AG04449 (cell line): ENCODE measurements at places on chromosomes 12 and 14.

GRCh38 chr12:69396041-69396440, 36.5 kb downstream of the YEATS4 start:
- no peak for DNase-seq

DNA sequence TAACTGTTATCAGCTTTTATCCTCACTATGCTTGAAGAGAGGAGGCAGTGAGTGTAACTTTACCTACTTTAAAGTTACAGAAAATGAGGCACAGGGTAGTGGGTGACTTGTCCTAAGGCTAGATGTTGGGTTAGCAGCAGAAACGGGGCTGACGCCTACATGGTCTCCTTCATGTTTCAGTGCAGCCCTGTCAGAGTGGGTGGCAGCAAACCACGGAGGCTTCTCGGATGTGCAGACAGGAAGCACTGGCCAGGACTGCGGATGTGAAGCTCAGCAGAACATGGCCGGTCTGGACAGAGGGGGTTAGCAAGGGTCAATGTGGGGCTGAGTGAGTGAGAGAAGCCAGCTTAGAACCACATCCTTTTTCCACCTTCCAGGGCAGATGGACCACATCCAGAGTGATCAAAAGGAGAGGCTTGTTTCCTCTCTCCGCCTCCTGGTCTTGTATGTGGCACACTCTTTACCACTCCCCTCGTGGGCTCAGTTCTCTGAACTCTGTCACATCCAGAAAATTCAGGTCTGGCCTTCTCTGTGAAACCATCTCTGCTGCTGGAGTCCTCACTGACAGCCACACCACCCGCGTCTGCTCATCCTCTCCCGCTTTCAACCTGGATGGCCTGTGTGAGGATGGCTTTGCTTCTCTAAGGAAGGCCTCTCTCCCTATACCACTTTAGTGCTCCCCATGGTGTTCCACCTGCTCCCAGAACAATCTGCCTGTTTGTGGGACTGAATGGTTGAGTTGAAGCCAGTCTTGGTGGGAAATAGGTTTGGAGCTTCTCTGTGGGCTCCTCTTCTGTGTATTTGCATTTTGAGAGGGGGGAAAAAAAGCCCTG, 14.1 kb downstream of the SUSD6 start:
- no peak for DNase-seq

DNA sequence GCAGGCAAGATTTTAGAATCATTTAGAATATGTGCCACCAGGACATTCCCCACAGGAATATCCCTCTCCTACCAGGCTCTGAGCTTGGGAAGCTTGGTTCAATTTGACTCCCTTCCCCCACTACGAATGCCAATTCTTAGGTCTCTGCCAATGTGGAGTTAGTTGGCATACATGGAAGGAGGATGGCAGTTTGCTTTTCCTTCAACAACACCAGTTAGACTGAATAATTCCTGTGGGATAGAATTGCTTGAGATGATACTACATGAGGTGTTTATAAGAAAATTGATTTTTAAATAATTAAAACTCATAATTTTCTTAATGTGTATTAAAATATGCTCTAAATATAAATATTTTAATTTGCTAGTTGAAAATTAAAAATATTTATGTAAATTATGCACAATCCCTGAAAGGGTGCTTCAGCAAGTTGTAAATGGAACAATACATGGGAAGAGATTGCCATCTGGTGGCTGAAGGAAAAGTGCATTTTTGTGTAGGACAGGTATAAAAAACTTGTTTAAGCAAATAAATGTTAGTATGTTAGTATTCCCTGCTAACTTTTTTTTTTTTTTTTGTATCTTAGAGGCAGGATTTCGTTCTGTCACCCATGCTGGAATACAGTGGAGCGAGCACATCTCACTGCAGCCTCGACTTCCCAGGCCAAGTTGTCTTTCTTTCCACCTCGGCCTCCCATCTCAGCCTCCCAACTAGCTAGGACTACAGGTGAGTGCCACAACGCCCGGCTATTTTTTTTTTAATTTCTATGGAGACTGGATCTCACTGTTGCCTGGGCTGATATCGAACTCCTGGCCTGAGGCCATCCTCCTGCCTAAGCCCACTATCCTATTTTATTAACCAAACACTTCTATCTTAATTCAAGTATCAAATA, 25.8 kb upstream of the STRAP start:
- no peak for DNase-seq

GRCh38 chr12:10621278-10621677, 7.9 kb upstream of the MAGOHB start:
- no peak for DNase-seq

DNA sequence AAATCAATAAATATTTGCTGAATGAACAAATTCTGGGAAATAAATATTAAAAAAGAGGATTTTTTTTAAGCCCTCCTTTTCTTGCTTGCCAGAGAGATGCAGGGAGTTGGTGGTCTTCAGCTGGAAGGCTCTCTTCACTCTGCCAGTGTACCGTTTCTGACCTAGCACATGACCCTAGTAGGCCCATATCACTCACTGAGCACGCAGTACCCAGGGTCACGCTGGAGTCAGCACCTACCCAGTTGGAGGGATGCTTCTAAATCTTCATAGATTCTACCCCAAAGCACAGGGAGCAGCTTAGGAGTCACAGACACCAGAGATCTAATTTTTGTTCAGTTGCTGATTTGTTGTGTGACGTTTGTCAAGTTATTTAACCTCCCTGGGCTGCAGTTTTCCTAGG, 195.4 kb upstream of the TBX3 start:
- DNase-seq: no peak

DNA sequence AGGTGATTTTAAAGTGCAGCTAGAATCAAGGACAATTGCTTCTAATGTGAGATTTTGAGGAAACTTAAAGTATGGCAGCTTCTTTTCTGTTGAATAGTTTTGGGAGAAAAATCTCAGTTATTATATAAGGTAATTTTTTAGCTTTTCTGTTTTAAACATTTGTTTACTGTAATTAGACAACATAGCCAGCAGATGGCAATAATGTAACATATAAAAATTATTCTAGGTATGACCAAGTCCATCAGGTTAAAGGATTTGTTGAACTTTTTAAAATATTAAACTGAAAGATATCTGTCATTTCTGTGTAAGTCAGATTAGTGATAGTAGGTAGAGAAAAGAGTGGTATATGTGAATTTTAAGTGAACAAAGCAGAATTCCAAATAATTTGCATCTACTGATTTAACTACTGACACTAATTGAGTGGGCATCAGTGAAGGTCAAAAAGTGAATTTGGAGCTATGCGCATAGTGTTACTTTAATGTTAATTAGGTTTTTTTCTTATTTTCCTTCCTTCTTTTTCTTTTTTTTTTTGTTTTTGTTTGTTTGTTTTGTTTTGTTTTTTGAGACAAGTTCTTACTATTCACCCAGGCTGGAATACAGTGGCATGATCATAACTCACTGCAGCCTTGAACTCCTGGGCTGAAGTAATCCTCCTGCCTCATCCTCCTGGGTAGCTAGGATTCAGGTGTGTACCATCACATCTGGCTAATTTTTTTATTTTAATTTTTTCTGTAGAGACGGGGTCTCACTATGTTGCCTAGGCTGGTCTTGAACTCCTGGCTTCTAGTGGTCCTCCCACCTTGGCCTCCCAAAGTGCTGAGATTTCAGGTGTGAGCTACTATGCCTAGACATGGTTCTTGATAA, 18.6 kb downstream of the PRORP start:
- DNase-seq: no peak

- no peak for DNase-seq
These were observed 2.7 kb downstream of the M6PR start for GRCh38 chr12:8946733-8947132.

GRCh38 chr12:2215709-2216560, 163.1 kb downstream of the CACNA1C start:
- DNase-seq: no peak

- no peak for DNase-seq
These were observed 2.4 kb upstream of the KIF26A start for GRCh38 chr14:104135904-104136471.

GRCh38 chr12:106204312-106204711, 43.5 kb downstream of the CKAP4 start:
- no peak for DNase-seq

- no peak for DNase-seq
These were observed 186.1 kb downstream of the SLC2A13 start for GRCh38 chr12:39919790-39920189.

- DNase-seq: no peak
These were observed 214.2 kb downstream of the CACNA1C start for GRCh38 chr12:2266666-2267620.

DNA sequence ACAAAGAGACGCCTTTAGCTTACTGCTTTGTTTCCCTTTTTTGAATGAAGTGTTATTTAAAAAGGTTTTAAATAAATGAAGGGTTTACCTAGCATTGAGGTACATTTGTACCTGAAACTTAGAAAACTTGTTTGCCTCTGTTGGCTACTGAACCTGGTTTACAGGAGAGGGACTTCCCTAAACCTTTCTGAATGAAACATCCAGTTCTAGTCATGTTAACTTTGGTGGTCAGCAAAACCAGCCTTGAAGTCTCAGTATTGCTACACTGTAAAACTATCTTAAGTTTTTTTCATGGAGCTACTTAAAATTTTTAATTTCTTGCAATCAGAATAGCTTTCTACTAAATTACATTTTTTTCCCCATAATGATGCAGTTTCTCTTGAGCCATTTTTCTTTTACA, 38.2 kb downstream of the RASSF8 start:
- no peak for DNase-seq

DNA sequence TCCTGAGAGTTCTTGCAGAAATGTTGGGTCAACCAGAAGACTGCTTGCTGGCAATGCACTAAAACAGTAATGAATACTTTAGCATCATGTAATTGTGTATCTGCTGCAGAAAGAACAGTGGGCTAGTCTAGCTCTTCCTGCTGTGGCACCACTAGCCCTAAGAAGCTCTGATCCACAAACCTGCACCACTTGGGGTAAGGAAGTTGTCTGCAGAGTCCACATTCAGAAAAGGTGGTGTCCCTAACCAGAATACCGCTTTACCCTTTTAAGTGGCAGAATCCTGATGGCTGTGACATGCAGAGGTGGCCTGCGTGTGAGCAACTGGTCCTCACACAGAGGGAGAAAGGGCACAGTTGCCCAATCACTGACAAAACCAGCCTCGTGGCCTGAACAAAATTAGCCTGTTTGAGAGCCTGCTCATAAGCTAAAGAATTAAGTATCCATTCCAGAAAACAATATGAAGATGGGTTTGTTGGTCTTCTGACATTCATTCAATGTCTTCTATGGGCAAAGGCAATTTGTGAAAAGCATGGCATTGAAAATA, 165.8 kb downstream of the PPM1H start:
- no peak for DNase-seq

- no peak for DNase-seq
These were observed 15.0 kb upstream of the FOXG1 start for GRCh38 chr14:28751467-28752058.

DNA sequence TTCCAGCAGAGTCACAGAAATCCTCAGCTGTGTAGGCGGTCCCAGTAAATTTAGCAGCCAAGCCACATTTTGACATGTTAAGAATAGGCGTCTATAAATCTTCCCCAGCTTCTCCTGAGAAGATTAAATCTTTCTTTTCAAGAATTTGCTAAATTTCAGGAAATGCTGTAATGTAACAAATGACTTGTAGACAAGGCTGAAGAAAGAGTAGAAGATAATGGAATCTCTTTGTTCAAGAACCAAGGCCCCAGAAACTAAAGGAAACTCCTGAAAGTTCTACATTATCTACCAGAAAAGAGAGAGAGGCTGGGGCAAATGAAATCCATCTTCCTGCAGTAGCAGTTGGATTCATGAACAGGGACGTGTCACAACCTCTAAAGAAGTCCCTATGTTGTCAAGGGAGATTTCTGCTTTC, 760.3 kb downstream of the NOVA1 start:
- no peak for DNase-seq

- no peak for DNase-seq
These were observed 1.2 kb downstream of the TMEM120B start for GRCh38 chr12:121713793-121714192.

GRCh38 chr14:35385042-35385839, 19.3 kb downstream of the NFKBIA start:
- DNase-seq: peak; percentile 91

DNA sequence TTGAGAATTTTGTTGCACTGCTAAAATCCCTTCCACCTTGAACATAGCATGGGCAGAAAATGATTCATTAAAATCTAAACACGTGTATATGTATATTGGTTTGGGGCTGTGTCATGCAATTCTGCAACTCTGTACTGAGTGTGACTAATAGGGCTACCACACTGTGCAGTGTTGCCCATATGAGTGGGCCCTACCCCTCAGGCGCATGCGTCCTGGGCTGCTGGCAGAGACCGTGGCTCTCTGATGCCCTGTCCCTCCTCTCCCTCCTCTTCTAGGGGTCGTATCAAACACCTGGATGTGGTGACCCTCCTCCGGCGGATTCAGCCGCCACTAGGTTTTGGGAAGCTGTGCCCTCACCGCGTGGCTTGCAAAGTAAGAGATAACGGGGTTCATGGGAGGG, 128.4 kb upstream of the FKBP4 start:
- DNase-seq: no peak

GRCh38 chr12:116397148-116397547, 119.7 kb upstream of the MED13L start:
- DNase-seq: no peak

DNA sequence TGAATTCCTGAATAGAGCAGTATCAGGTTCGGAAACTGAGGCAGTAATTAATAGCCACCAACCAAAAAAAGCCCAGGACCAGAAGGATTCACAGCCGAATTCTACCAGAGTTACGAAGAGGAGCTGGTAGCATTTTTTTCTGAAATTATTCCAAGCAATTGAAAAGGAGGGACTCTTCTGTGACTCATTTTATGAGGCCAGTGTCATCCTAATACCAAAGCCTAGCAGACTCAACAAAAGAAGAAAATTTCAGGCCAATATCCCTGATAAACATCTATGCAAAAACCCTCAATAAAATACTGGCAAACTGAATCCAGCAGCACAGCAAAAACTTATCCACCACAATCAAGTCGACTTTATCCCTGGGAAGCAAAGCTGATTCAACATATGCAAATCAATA, 202.3 kb upstream of the SLC16A7 start:
- DNase-seq: no peak

- no peak for DNase-seq
These were observed 22.4 kb upstream of the PPP1CC start for GRCh38 chr12:110765111-110765510.
